DMS 273 treated with DMSO at 0.1 percent for 48 hours (cell line): ENCODE measurements at places on chromosomes 12 and 14.

DNA sequence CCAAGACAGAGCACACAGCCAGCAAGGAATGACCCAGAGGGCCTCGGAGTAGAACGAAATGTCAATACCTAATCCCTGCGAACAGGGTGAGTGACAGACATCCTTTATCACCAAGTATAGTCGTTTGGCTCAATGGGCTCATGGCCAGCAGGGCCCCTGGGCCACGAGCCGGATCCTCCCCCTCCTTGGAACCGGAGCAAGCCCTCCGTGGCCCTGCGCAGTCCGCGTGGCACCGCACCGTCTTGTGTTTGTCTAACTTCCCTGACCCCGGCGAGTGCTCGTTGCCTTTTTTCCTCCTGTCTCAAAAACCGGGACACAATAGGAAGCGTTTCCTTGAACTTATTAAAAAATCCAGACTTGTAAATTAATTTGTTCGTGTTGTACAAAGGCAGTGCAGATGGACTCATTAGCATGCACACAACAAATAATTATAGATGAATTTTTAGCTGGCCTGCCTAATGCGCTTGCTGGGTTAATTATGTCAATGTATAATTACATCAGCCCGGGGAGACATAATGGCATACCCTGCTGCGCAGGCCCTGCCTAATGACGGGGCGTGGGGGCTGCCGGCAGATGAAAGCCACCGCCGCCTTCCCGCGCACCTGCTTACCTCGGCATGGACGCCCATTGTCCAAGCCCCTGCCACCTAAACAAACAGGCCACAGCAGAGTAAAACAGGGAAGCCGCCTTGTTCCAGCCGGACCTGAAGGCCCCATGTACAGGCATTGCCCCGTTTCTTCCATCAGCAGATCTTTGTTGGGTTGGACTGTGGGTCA lies 81.6 kb downstream of the PHETA1 start:
- DNase-seq: no peak

- DNase-seq: no peak
Measured at GRCh38 chr12:90690120-90690519, 264.9 kb downstream of the CCER1 start.

GRCh38 chr12:103852498-103852997 lies 11.5 kb upstream of the NT5DC3 start:
- no peak for DNase-seq

GRCh38 chr12:1280059-1280458 lies 289.0 kb downstream of the ERC1 start:
- no peak for DNase-seq

- DNase-seq: no peak
Measured at GRCh38 chr12:7645395-7646177, 20.1 kb downstream of the APOBEC1 start.

DNA sequence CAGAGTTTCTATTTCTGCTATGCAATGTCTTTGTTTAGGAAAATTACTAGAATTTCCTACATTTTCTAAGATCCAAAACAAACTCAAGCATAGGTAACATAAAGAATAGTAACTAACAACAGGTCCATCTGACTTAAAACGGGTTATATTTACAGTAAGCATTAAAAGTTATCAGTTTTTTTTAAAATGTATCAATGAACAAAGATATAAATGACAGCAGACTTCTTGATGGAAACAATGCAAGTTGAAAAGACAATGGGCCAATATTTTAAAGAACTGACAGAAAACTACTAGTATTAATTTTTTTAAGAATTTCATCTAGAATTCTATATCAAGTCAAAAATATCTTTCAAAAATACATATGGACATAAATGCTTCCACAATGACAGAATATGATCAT lies 367.1 kb upstream of the MGAT4C start:
- DNase-seq: no peak

GRCh38 chr12:93540466-93540865 lies 32.0 kb upstream of the SOCS2 start:
- DNase-seq: no peak

DNA sequence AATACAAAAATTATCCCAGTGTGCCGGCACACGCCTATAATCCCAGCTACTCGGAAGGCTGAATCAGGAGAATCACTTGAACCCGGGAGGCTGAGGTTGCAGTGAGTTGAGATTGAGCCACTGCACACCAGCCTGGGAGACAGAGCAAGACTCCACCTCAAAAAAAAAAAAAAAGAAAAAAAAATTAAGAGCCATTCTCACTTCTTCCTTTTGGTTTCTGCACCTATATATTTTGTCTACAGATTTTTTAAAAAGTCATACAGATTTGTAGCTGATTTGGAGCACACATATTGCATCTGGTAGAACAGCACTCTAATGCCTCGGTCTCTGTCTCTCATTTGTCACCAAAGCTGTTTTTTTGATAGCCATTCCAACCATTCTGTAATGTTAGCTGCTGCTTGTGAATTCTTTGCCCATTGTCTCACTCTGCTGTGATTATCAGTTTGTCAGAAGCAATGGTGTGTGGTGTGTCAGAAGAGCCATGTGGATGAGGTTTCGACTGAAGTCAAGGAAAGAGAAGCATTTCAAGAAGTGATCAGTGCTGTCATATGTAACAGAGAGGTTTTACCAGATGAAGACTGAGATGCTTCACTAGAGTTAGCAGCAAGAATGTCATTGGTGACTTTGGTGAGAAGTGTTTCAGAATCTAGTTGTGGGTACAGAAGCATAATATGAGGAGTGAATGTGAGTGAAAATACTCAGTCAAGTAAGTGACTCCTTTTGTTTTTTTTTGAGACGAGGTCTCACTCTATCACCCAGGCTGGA lies 8.7 kb upstream of the KTN1 start:
- no peak for DNase-seq

DNA sequence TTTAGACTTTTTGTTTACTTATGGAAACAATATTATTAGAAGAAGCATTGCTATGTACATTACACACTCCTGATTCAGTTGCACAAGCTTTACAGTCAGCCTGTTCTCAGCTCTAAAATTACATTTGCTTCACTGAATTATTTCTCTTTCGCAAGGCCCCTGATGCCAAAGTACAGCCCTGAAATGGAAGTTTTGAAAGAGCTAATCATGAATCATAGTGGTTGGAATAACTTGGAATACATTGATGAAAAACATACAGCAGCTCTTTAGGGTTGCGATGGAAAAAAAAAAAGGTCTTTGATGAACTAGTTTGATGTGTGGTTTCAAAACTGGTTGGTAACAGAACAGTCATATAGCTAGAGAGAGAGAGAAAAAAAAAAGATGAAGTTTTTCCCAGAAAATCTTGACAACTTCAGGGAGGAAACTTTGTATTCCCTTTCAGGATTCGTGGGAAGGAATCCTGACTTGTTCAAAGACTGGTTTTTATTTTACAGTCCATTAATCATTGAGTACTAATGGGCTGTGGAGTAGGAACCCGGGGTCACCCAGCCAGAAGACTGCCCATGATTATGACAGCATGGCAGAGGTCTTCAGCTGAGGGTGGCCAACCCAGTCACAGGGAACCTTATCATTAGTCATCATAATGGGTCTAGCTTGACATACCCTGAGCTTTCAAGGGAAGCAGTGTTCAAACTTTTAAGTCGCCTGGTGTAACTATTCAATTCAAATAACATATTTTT lies 460.1 kb downstream of the NAV3 start:
- no peak for DNase-seq

DNA sequence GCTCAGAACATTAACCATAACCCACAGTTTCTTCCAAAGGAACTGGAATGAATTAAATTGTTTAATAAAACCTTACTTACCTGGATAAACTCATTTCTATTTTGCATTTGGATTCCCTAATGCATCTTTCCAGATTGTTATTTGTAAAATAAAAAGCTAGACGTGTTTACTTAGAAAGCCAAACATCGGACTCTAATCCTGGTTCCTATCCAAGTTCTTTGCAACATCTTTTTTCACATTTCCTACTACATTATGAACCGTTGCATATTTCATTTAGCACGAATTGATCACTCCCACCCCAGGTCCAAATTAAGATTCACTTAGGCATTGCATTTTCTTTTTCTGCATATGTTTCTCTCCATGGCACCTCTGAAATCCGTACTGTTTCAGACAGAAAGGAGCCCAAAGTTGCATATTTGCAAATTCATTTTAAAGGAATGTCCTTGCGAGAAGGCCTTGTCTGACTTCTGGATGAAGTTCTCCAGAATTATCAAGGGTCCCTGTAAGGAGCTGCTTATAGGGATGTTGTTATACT lies 164.4 kb upstream of the GSC start:
- no peak for DNase-seq
